G401 (cell line): ENCODE measurements at places on chromosomes 6 and 20. TPM values are rescaled to one million over a fixed set of nuclear protein-coding genes. Genes with fewer than 3 reads are reported as not detected.

Gene CLDN20
- total RNA-seq, result not detected in 2 replicates

Gene DDX43
- total RNA-seq, result not detected in 2 replicates

Gene ADGRF5
- not detected in 2 replicates for total RNA-seq

Gene VWA7
- total RNA-seq, result 0.78 and 1.7 TPM in 2 replicates

Gene SLC35D3
- not detected in 2 replicates for total RNA-seq

Gene HRH3
- total RNA-seq, result not detected in 2 replicates

Gene KHDC1
- total RNA-seq, result 1.9 and 2.3 TPM in 2 replicates

Gene SNAI1
- 2.9 and 7.5 TPM in 2 replicates for total RNA-seq

Gene PGC
- total RNA-seq, result not detected in 2 replicates

Gene GATA5
- total RNA-seq, result 0.18 and 0.71 TPM in 2 replicates

Gene TMEM63B
- 7.3 and 10.0 TPM in 2 replicates for total RNA-seq
